Foreskin keratinocyte (primary cell): ENCODE measurements at places on chromosomes 3 and 15. TPM values are rescaled to one million over a fixed set of nuclear protein-coding genes. Genes with fewer than 3 reads are reported as not detected.

Gene GNB5
- total RNA-seq: 34.4 and 37.5 TPM in 2 replicates

Gene ROBO2
- total RNA-seq: 0.75 and 0.88 TPM in 2 replicates

Gene NAA50
- 192 and 215 TPM in 2 replicates for total RNA-seq

Gene CPLX3
- not detected in 2 replicates for total RNA-seq

Gene PYGO1
- 5.6 and 7.5 TPM in 2 replicates for total RNA-seq

Gene WDR72
- total RNA-seq: not detected in 2 replicates

Gene RLBP1
- total RNA-seq: not detected in 2 replicates

Gene C3orf18
- 5.0 and 5.4 TPM in 2 replicates for total RNA-seq

Gene ZNF385D
- 1.6 and 1.7 TPM in 2 replicates for total RNA-seq

Gene SEMA3F
- 108 and 121 TPM in 2 replicates for total RNA-seq

Gene RHCG
- 0.54 and 0.56 TPM in 2 replicates for total RNA-seq

Gene AADACL2
- not detected in 2 replicates for total RNA-seq

Gene MUC20
- total RNA-seq: 0.07 and 0.28 TPM in 2 replicates
